ENCODE measurements at places on chromosomes 2 and 18.

GRCh38 chr2:172038121-172038520, 38.4 kb downstream of the METAP1D start:
- DNase-seq = no peak

GRCh38 chr2:234496055-234496834, 636 bp downstream of the ARL4C start:
- DNase-seq = peak; percentile 72

DNA sequence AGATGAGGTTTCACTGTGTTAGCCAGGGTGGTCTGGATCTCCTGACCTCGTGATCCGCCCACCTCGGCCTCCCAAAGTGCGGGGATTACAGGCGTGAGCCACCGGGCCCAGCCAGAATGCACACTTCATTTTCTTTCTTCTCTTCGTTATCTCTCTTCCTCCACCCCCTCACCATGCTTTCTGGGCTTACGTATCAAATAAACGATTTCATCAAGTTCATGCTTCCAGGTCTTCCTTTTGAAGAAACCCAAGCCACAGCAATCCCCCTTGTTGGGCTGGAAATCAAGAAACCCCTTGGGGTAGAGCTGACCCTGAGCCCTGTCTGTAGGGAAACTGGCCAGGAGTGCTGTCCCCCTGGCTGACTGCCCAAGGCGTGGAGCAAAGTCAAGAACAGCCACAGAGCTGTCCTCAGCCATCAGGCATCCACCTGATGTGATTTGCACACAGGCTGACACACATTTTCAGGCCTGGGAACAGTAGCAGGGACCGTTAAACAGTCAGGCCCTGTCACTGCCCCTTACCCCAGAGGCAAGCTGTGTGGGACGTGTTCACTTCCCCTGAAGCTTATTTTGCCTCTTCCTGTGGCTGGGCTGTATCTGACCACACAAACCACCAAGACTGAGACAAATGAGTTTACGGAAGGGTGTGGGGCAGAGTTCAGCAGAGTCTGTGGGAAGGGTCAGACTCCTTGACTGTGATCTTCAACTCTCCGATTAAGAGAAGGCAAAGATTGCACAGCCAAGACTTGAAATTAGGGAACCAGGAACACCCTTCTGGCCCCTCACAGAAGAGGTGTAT, 15.1 kb upstream of the NMUR1 start:
- no peak for DNase-seq

DNA sequence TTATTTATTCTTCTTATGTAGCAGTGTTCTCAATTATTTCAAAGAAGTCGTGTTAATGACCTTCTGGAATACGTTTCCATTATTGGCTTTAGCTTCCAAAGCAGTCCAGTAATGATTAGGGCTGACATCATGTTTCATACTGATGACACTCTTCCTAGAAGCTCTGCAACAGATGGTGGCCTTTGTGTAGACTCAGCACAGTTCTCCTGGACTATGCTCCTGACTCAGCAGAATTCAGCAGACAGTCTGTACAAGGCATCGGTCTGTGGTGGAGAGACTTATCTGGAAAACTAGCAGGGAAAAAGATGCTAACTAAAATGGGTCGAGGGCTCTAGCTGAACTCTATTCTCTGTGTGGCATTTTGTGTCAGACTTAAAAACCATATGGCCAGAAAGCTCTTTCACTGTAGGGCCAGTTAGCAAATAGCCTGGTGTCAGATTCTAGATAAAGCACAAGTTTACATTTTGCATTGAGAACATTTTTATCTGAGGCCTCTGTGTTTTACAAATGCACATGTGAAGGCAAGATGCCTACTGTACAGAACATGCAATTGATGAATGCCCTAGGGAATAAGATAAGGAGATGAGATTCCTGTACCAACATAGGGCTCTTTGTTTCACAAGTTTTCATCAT, 35.1 kb downstream of the GULP1 start:
- DNase-seq = no peak

DNA sequence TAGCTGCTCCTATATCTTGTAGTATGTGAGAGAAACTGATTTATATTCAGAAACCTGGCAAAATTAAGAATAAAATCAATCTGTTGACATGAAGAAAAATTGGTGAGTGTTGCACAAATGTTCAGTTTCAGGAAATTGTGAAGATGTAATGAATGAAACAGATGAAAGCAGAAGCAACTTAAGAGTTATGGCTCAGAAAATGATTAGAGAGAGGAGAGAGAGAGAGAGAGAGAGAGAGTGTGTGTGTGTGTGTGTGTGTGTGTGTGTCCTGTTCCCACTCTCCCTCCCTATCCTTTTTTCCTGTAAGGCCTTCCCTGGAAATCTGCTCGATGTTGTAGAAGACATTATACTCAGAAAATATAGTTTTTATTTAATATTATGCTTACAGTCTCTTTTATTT, 31.4 kb downstream of the MAP4K4 start:
- DNase-seq = no peak
